ENCODE measurements at places on chromosomes 7 and 10. TPM values are rescaled to one million over a fixed set of nuclear protein-coding genes. Genes with fewer than 3 reads are reported as not detected.

DNA sequence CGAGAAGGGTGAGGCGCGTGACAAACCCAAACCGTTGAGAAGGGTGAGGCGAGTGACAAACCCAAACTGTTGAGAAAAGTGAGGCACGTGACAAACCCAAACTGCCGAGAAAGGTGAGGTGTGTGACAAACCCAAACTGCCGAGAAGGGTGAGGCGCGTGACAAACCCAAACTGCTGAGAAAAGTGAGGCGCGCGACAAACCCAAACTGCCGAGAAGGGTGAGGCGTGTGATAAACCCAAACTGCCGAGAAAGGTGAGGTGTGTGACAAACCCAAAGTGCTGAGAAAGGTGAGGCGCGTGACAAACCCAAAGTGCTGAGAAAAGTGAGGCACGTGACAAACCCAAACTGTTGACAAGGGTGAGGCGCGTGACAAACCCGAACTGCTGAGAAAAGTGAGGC, 25.0 kb downstream of the ESYT2 start:
- no peak for DNase-seq

DNA sequence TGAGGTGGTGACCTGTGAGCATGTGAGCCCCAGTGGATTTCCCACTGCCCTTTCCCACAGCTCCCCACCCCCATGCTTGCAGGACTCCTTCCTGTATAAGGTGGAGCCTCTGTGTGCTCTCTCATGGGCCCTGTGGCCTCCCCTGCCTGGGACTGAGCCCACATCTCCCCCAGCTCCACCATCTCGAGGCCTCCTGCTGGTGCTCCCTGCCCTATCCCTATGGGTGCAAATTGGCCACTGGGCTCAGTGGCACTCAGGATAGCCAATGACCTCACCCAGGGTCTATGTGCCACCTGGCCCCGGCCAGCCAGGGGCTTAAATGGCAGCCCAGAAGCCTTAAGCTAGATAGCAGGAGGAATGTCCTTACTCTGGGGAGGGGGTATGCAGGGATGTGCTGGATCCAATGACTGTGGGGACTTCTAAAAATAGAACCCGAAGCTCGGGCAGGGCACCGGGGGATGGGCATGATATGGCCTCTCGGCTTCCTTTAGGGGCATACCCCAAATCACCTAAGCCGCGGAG, 2.0 kb downstream of the LDB3 start:
- no peak for DNase-seq

The PLAC9 gene
- total RNA-seq = 30.4 TPM

GRCh38 chr10:109866168-109866994, 56.9 kb downstream of the XPNPEP1 start:
- DNase-seq = no peak

GRCh38 chr10:72389716-72390115, 35.0 kb upstream of the DNAJB12 start:
- DNase-seq = no peak

DNA sequence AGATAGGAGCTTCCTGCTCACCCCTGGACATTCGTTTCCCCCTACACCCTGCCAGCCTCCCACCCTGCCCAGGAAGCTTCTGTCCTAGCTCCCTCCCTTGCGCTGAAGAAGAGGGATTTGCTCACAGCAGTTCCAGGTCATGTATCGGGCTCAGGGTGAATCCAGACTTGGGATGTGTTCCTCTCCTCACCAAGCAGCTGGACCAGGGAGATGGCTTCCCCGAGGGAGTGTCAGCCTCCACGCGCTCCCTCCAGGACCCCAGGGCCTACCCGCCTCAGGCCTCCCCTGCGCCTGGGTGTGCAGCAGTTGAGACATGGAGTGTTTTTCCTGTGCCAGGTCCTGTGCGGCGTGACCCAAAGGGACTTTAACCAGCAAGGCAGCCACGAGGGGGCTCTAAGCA, 435.6 kb upstream of the FOXK1 start:
- peak; percentile 29 for DNase-seq

The LARP4B gene
- 69.8 TPM for total RNA-seq

GRCh38 chr7:30800785-30801252, 29.6 kb downstream of the MINDY4 start:
- no peak for DNase-seq

DNA sequence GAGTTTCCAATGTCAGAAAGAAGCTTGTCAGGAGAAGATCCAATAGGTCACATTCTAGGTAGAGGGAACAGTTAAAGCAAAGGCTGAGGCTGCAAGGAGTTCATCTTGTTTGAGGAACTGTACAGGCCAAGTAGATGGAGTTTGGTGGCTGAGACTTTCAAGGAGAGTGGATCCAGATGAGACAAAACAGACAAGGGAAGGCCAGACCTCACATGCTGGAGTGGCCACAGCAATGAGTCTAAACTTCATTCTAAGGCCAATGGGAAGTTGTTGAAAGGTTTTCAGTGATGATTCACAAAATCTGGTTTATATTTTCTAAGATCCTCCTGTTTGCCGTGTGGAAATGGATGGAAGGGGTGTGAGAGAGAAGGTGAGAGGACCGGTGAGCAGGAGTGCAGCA, 40.0 kb downstream of the EPDR1 start:
- no peak for DNase-seq

- no peak for DNase-seq
Observed at GRCh38 chr7:86942081-86942480, 117.4 kb downstream of the ELAPOR2 start.

The PANK1 gene
- 8.8 TPM for total RNA-seq

GRCh38 chr7:14931511-14932215, 29.1 kb upstream of the DGKB start:
- DNase-seq = no peak

- no peak for DNase-seq
Observed at GRCh38 chr10:62384447-62385081, 10.4 kb downstream of the ZNF365 start.

Data from cardiac septum (tissue), 1 donor.